ENCODE measurements at places on chromosomes 5 and 9.

DNA sequence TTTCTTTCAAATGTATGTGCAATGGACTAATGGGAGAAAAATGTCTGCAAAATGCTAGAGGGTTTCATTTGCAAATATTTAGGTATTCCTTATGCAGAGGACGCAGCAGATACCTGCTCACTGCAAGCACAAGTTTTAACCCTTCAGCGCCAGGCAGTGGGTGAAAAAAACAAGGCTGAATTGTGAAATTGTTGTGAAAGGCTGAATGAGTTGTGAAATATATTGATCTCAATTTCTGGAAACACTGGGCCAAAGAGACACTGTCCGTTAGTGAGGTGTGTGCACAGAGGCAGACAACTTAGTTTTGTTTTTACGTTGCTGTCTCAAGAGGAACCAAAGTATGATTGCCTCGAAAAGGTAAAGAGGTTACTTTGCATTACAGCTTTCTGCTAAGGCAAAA is 18.8 kb downstream of the FUBP3 start:
- no peak for DNase-seq

GRCh38 chr5:623531-623930 is 11.4 kb downstream of the CEP72 start:
- DNase-seq = no peak

DNA sequence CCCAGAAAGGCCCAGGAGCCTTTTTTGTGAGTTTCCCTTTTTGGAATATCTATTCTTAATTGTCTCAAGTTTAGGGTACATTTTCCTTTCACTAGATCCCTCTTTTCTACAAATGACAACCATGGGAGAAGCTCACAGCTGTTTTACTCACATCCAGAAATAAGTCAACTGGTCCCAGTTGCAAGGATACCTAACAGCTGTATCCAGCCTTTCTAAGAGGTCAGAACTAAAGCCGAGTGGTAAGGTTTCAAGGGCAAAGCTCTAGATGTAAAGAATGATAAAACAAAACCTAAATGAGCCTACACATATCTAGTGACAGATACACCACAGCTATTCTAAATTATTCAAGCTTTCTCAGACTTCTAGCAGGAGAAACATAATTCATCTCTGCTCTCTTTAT is 4.4 kb downstream of the FGF10 start:
- DNase-seq = no peak

- DNase-seq = no peak
Observed at GRCh38 chr5:179215576-179215975, 129.7 kb downstream of the ADAMTS2 start.

- DNase-seq = no peak
Observed at GRCh38 chr5:9401786-9402472, 143.9 kb downstream of the SEMA5A start.

- no peak for DNase-seq
Observed at GRCh38 chr9:124492818-124493217, 14.4 kb downstream of the NR5A1 start.

DNA sequence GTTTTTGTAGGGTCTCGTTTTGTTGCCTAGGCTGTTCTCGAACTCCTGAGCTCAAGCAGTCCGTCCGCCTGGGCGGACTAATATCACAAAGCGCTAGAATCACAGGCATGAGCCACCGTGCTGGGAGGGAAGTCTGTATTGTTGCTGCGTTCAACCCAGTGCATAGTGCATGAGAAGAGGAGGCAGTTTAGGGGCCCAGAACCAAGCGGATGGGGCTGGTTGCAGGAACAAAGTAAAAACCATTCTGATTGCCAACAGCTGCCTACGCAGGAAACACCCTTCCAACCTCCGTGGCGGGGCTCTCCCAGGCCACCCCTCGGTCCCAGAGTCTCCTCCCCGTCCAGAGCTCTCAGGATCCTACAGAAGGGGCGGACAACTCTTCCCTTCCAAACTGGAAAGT is 87.1 kb downstream of the ANXA2R start:
- no peak for DNase-seq

- no peak for DNase-seq
Observed at GRCh38 chr9:133470988-133471387, 7.9 kb downstream of the SLC2A6 start.

DNA sequence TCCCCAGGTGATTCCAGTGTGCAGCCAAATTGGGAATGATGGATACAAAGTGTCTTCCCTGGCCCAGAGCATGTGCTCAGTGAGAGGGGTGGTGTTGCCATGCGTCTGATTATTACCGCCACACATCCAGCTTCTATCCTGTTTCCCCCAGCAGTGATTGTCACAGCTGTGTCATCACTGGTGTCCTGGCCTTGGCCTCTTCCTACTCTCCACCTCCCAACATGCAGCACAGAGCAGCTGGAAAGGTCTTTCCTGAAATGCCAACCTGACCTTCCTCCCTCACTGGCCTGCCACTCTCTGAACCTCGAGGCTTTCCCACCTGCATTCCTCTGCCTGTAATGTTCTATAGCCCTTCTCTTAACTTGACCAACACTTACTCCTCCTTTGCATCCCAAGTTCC is 60.0 kb downstream of the TMOD1 start:
- DNase-seq = no peak

- no peak for DNase-seq
Observed at GRCh38 chr5:72093824-72094223, 13.5 kb upstream of the MAP1B start.

DNA sequence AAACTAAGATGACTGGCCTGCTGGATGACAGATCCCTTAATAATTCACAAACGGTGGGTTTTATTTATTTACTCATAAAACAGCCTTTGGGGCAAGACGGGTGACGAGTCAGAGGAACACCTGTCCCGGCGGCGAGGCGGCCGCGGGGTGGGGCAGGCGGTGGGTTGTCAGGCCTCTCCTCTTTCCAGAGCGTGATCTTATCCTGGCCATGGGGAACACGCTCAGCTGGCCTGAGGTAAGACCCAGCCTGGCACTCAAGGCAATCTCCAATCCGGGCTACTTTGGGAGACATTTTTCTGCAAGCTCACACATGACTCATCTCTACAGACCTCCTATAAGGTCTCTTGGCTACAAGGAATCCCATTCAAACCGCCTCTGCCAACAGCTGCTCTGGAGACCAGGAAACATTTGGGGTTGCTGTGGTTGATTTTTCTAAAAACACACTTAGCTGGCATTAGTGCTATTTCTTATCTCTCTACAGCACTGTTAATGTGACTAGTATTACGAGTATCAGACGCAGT is 6.3 kb downstream of the RAPGEF1 start:
- DNase-seq = peak; percentile 85

- no peak for DNase-seq
Observed at GRCh38 chr5:6483880-6484382, 35.3 kb downstream of the UBE2QL1 start.

DNA sequence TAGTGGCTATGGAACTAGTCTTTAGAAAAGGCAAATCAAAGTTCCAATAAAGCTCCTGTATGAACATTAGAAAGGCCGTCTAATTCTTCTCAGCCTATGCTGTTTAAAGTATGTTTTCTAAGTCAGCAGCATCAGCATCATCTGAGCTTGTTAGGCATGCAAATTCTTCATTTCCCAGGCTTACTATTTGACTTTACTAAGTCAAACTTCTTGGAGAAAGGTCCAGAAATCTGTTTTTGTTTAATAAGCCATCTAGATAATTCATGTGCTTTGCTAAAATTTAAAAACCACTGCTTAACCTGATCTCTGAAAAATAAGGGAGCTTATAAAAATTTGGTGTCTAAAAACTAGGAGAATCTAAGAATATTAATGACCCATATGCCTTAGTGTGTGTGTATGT is 200.2 kb upstream of the SGCD start:
- DNase-seq = no peak

Measured in urothelium cell line (cell line).